ENCODE measurements at places on chromosomes 3 and 15.

GRCh38 chr3:182937293-182938051 lies 42.9 kb downstream of the DCUN1D1 start:
- no peak for DNase-seq

DNA sequence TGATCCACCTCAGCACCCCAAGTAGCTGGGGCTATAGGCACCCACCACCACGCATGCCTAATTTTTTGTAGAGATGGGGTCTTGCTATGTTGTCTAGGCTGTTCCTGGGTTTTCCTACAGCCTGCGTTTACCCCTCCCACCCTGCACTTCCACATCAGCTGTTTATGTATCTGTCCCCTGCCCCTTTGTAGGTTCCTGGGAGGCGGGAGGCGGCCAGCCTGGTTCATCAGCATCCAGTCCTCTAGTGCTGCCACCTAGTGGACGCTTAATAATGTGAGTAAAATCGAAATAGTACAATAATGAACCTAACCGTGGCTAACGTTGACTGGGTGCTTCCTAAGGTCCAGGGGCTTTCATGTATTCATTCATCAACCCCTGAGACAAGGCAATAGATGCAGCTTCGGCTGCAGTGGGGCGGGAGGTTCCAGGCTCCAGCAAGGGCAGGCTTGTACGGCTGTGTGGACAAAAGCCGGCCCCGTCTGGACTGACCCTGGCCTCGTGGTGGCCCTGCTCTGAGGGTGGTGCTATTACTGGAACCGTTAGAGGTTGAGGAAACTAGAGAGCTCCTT lies 1.2 kb upstream of the LCTL start:
- DNase-seq = peak; percentile 58

DNA sequence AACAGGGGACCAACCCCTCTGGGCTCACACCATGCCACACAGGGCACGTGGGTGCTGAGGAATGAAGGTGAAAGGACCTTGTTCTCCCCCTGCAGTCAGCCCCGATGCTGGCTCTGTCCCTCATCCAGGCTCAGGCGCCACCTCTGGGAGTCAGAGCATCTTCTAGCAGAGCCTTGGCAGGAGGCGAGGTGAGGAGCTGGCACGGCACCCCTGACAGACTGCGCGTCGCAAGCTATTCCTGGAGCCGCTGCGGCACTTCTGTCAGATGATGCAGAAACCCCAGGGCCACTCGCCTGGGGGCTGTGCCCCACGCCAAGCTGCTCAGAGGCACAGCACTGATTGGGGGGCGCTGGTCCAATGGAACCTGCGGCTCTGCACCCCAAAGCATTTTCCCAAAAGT lies 62.0 kb downstream of the MGLL start:
- DNase-seq = no peak

GRCh38 chr15:45539680-45540079 lies 17.1 kb upstream of the SLC30A4 start:
- no peak for DNase-seq

GRCh38 chr3:111858642-111859041 lies 423 bp upstream of the PHLDB2 start:
- DNase-seq = no peak

DNA sequence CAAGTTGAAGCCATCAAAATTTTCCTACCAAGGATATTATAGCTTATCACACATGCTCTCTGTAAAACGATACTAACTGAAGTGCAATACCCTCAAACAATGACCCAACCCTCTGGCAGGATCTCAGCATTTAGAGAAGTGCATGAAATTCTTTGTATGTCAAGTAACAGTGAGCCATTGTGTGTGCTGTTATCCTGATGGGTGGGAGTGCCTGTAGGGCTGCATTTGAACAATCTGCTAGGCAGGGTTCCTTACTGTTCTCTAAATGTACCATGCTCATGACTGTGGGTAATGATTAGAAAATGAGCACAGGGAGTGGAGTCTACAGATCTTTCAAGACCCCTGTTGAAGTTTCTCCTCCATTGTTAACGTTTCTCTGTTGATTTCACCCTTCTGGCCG lies 398.1 kb downstream of the NSUN3 start:
- DNase-seq = no peak

DNA sequence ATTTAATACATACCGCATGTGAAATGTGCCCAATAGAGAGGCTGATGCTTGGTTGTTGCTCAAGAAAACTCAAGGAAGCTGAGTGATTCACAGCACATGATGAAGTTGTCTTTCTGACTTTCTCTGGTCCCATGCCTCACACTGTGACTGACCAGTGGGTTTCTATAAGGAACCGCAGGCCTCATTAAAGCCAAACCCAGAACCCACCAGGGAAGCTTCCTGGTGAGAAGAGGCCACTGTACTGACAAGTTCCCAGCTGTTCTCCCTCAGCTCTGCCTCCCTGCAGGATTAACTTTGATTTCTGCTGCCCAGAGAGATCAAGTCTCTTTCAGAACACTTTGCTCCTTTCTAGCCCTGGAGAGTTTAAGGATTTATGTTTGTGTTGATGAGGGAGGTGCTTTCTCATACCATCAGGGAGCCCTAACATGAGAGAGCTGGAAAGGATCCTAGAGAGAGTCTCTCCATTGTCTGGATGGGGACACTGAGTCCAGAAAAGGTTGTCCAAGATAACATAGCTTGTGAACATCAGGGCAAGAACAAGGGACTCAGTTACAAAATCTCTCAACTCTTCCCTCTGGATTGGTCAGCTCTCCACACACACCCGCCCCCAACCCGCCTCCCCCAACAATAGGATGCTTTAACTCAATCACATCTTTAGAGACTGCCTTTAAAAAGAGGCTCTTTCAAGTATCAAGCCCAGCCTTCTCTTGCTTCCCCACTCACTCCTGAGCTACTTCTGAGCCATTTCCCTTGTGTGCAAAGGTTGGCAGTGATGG lies 303.2 kb upstream of the TLE3 start:
- no peak for DNase-seq

GRCh38 chr3:29475854-29476253 lies 195.0 kb downstream of the RBMS3 start:
- DNase-seq = no peak

DNA sequence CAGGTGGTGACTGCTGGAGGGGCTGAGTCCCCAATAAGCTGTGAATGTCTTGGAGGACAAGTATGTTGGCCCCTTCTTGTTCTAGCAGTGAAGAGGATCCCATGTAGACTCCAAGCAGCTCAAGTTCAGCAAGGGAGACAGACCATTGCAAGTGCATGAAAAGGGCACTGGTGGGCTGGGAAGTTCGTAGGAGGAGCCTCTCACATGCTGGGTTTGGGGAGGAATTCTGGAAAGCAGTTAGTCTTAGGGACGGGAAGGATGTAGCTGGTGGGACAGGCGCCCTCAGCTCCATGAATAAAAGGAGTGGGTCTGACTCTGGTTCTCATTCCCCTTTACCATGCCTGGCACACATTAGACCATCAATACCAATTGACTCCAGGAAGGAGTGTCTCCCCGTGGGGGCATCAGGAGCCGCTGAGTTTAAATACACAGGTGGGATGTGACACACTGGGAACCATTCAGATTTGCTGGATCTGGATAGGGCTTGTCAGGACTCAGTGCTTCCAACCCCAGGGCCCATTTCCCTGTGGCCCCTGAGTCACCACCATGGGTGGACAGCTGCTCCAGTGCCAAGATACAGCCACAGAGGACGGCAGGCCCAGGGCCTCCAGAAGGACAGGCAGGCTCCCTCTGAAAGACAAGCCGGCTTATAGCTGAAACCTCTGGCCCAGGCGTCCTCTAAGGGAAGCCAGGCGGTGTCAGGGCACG lies 552 bp upstream of the XYLB start:
- no peak for DNase-seq

DNA sequence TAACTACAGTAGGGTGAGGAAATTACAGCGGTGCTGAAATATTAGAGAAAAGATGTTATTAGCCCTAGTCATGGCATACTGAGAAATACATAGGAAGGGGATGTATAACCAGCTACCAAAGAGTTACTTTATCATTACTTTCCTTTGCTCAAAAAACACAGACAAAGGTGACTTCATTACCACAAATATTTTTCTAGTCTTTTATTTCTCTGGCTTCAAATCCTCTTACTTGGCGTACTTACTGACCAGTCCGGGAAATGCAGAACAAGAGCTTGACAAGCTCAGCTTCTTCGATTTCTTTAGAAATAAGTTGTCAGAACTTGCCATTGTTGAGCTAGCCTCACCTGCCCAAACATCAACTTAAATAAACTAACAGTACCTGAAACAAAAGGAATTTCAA lies 142.1 kb upstream of the TMCO5A start:
- DNase-seq = no peak

DNA sequence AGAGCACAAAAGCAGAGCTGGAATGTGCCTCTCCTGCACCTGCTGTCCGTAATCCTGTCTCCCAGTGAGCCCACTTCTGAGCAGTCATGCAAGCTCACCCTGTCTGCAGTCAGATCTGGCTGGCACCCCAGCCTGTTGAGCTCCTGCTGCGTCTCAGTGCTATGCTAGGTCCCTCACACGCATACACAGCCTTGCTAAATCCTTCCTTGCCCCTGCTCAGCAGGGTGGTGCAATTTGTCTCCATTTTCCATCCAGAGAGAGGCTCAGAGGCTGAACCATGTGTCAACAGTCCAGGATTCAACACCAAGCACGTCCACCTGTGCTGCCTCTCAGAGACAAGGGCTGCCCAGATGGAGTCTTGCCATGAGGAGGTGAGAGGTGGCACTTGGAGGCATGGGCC lies 11.0 kb downstream of the POMGNT2 start:
- no peak for DNase-seq

DNA sequence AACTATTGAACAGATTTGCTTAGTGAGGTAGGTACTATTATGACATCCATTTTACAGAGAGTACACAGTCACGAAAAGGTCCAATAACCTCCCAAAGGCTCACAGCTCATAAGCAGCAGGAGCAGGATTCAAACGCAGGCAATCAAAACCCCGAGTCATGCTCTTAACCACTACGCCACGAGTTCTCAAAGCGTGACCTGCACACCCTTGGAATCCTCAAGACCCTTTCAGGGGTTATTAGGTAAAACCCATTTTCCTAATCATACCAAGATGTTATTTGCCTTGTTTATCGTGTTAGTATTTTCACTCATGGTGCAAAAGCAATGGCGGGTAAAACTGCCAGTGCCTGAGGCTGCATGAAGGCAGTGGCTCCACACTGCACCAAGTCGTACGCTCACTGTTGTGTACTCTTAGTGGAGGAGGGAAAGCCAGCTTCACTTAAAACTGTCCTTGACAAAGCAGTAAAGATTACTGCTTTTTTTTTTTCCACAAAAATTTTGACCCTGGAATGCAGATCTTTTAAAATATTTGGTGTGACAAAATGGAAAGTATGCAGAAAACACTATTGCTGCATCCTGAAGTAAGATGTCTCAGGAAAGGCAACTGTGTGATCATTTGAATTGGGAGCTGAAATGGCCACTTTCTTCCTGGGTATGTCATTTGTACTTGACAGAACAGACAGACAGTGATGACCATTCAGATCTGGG lies 96.1 kb downstream of the IGF2BP2 start:
- DNase-seq = no peak

DNA sequence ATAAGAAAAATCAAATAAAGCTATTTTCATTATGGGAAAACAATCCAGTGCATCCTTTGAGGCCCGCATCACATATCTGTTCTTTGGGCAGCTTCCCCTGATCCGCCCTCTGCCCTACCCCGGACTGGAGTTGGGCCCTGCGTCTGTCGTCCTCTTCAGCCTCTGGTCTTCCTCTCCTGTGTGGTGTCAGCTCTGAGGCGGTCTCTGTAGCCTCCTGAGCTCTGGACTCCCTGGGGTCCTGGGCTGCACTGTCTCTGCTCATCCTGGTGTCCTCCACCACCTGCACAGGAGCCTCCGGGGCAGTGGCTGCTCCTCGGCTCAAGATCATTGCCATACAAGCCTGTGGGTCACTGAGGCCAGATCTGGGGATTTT lies 7.4 kb upstream of the SNX22 start:
- no peak for DNase-seq

DNA sequence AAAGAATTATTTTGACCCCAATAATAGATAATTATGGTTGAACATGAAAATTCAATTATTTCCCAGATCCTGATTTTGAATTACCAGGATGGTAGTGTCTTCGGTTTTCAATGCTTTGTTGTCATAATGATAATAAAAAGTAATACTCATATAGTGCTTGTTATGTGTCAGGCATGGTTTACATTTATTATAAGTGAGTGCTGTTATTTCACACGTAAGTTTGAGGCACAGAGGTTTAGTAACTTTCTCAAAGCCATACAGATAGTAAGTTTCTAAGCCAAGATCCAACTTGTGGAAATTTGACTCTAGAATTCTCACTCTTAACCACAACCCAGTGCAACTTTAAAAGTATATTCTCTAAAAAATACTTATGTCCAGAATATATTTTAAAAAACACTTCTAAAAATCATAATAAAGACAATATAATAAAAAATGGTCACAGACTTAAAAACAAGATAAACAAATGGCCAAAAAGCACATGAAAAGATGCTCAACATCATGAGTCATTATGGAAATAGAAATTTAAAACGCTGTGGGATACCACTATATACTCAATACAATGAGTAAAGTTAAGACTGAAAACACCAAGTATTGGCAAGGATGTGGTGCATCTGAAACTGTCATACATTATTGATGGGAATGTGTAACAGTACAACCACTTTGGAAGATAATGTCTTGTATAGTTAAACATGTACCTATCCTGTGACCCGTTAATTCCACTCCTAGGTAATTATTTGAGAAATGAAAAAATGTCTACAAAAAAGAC lies 45.2 kb downstream of the SPRED1 start:
- DNase-seq = no peak

- DNase-seq = no peak
These were observed 7.8 kb downstream of the SETMAR start for GRCh38 chr3:4310971-4311370.

GRCh38 chr15:67680641-67681040 lies 138.1 kb downstream of the MAP2K5 start:
- DNase-seq = no peak

GRCh38 chr15:31554261-31554660 lies 227.6 kb downstream of the KLF13 start:
- no peak for DNase-seq

- DNase-seq = peak; percentile 54
These were observed 16.2 kb upstream of the XIRP1 start for GRCh38 chr3:39208463-39209055.

- DNase-seq = no peak
These were observed 57.8 kb upstream of the BOC start for GRCh38 chr3:113153499-113154107.

DNA sequence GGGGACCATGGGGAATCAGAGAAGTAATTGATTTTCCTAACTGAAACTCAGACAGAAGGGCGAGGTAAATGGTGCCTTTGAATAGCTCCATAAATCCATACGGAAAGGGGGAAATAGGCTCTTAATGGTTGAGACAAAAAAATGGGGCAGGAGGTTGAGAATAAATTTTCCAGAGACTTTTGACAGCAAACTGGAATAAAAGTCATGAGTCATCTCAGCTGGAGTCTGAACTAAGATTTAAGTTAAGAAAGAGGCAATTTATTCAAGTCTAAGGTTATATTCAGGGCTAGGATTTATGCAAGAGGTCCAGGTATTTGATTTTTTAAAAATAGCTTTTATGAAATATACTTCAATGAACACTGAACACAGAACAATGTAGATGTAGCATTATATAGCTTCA lies 238.7 kb upstream of the RORA start:
- DNase-seq = no peak

GRCh38 chr3:4232798-4233197 lies 70.4 kb upstream of the SETMAR start:
- no peak for DNase-seq
